IPS DF 19.7 (cell line): ENCODE measurements at places on chromosomes 3 and 15.

- DNase-seq, result no peak
These were observed 75.4 kb upstream of the PLXNA1 start for GRCh38 chr3:126907557-126907956.

- DNase-seq, result no peak
These were observed 349.7 kb upstream of the SUCLG2 start for GRCh38 chr3:68004091-68004490.

DNA sequence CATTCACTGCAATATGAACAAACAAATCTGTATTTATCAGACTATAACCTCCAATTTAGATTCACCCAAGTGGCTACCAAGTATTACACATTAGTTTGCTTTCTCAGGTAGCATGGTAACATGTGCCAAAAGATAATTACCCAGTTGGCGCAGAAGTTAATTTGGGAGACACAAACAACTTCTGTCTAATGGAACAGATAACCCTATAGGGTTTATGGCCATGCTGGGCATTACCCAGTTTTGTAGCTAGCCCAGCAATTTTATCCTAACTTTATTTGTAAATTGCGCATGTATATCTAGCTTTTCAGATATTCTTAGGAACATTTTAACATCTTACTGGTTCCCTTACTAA lies 780 bp downstream of the RPL22L1 start:
- no peak for DNase-seq

DNA sequence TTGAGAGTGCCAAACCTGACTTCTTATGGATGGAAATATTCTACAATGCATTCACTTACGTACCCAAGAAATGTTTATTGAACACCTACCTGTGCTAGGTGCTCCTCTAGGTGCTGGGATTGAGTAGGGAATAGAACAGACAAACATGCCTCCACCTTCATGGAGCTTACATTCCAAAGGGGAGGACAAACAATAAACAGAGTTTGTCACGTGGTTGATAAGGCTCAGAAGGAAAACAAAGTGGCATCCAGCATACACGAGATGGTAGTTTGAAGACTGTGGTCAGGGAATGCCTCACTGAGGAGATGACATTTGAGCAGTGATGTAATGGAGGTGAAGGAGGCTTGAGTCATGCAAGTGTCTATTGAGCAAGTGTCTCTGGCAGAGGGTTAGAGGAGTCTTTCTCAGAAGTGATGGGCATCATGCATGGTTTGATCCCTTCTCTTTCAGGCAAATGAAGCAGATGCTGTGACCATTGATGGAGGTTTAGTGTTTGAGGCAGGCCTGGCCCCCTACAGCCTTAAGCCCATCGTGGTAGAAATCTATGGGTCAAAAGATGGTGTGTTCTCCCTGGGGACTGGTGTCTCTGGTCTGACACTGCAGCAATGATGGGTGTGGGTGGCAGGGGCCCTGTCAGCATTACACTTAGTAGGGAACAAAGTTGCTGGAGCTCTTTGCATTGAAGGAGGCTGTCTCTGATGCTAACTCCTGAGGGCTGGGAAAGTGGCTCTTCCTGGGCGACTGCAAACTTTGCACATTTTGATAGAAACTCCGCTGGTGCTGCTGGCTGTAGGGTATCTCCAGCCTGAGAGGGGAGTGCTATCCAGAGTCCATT lies 29.7 kb upstream of the TOPBP1 start:
- DNase-seq, result no peak

GRCh38 chr3:54853573-54854404 lies 74.1 kb downstream of the LRTM1 start:
- DNase-seq, result no peak

GRCh38 chr3:99049164-99049563 lies 147.7 kb upstream of the DCBLD2 start:
- no peak for DNase-seq

GRCh38 chr3:52265387-52265786 lies 13.1 kb downstream of the WDR82 start:
- DNase-seq, result no peak

GRCh38 chr3:145981056-145981455 lies 179.9 kb downstream of the PLOD2 start:
- DNase-seq, result no peak

- DNase-seq, result no peak
These were observed 3.5 kb upstream of the MUC4 start for GRCh38 chr3:195815169-195815771.

DNA sequence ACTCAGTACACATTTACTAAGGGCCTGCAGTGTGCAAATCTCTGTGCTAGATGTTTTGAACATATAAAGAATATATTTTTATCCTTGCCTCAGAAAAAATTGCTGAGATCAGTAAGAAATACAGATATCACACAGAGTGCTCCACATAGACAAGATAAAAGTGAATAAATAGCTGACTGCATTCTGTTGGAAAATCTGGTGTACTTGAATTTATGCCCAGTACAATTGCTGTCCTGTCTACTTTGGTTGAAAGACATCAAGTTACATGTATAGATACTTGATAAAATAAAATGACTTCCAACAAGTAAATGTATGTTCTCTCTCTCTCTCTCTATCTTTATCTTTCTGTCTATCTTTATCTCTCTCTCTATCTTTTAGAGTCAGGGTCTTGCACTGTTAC lies 381.2 kb upstream of the CBLB start:
- no peak for DNase-seq

GRCh38 chr3:142888481-142889211 lies at the start of gene PCOLCE2:
PCOLCE2 (minus strand) TSS chr3:142889083; CDS start chr3:142888896, 187 bp downstream.
- DNase-seq, result no peak

DNA sequence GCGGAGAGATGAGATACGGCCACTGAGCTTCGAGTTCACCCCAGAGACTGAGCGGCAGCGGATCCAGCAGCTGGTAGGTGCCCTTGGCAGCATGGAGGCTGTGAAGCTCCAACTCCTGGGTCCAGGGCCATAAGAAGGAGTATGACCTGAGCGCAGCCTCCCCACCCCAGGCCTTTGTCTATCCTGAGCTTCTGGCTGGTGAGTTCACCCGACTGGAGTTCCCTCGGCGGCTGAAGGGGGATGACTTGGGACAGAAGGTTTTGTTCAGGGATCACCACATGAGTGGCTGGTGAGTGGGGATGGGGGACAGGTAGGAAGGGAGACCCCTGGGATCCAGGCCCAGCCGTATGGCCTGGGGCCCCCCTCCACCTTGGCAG lies 2.6 kb downstream of the PPM1M start:
- DNase-seq, result no peak

GRCh38 chr3:133888726-133889340 lies 6.8 kb downstream of the RAB6B start:
- no peak for DNase-seq

- no peak for DNase-seq
These were observed 47.1 kb downstream of the PARP14 start for GRCh38 chr3:122727766-122728165.

DNA sequence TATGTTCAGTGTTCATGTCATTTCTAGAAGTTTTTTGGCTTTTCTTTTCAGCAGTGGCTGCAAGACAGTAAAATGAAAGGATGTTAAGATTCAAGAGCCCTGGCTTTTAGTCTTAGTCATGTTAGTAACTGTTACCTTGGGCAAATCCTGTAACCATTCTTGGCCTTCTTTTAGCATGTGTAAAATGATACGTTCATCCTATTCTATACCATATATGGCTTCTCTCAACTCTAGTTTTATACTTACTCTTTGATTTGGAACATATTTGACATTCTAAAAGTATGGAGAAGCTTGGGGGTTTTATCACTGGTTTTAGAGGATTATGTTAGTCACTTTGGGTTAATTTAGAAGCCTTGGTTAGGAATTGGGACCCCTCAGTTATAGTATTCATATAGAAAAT lies 20.1 kb downstream of the GTF2E1 start:
- DNase-seq, result no peak

- no peak for DNase-seq
These were observed 277 bp downstream of the FMN1 start for GRCh38 chr15:33194237-33194636.

- DNase-seq, result no peak
These were observed 30.1 kb downstream of the BTD start for GRCh38 chr3:15631426-15632211.
